Neuronal stem cell (in vitro differentiated cells): ENCODE measurements at places on chromosomes 4 and X.

GRCh38 chr4:141686146-141686775 lies 49.9 kb downstream of the IL15 start:
- H3K4me3 ChIP-seq, result no peak overlapping the region
- no peaks in the 10 kb centered on the region for H3K27me3 ChIP-seq
- no peaks in the 10 kb centered on the region for H3K4me1 ChIP-seq
- no peak for DNase-seq

DNA sequence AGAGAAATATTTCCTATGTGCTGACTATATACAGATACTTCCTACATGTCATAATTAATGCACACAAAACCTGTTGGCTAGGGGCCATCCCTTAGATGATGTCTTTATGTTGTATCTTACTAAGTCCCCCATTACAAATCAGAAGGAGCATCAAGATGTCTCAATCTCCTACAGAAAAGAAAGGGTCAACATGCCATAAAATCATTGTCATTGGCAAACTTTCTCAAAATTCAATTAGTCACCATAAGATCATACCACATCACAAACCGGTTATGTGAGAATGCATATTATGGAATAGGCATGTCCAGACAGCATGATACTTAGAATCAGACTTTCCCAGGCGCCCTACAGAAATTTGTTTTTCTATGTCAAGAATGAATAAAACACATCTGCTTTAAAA lies 175.2 kb upstream of the TET2 start:
- no peak overlapping the region for H3K27ac ChIP-seq
- DNase-seq, result no peak
- no peaks in the 10 kb centered on the region for H3K27me3 ChIP-seq
- no peaks in the 10 kb centered on the region for H3K36me3 ChIP-seq
- H3K4me1 ChIP-seq, result no peaks in the 10 kb centered on the region
- no peak overlapping the region for H3K4me3 ChIP-seq

DNA sequence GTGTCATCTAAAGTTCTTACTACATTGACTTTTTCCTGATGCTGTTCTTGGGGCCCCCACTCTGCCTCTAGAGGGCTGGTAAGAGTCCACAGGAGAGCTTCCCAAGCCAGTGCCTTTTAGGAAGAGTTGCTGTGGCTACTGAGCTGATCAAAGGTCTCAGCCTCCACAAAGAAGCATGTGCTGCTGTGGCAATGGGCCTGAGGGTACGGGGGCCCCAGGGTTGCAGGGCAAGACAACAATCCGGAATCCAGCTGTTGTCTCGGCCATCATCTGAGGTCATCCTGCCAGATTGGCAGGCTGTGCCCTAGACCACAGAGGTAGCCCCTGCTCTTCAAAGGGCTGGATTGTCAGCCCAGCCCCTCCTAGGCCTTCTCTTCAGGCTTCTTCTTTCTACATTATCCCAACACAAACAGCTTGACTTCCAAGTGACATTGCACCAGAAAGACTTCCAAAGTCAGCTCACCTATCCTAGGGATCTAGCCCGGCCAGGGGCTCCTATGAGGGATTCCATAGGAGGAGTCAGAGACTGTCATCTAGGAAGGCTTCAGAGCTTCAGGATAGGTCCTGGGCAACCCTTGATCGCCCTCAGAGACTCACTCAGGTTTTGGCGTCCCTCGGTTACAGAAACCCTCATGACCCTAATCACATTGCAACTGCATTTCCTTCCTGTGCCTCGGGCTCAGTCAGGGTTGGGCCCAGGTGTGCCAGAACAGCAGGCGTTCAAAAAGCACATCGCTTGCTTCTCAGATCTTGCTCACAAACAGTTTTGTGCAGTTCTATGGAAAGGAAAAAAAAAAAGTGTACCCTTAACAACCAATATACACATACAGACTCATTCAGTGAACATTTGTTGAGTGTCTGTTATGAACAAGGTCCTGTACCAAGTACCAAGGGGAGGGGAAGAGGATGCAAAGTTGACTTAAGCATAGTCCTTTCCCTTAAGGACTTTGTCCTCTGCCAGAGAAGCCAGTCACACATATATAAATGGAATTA lies 27.8 kb downstream of the SLC25A5 start:
- no peaks in the 10 kb centered on the region for H3K36me3 ChIP-seq
- H3K27me3 ChIP-seq, result no peaks in the 10 kb centered on the region
- DNase-seq, result no peak

GRCh38 chrX:107603429-107604159 lies 24.7 kb upstream of the PRPS1 start:
- no peaks in the 10 kb centered on the region for H3K27me3 ChIP-seq
- no peak overlapping the region for H3K27ac ChIP-seq
- no peak for DNase-seq
- H3K36me3 ChIP-seq, result no peaks in the 10 kb centered on the region

DNA sequence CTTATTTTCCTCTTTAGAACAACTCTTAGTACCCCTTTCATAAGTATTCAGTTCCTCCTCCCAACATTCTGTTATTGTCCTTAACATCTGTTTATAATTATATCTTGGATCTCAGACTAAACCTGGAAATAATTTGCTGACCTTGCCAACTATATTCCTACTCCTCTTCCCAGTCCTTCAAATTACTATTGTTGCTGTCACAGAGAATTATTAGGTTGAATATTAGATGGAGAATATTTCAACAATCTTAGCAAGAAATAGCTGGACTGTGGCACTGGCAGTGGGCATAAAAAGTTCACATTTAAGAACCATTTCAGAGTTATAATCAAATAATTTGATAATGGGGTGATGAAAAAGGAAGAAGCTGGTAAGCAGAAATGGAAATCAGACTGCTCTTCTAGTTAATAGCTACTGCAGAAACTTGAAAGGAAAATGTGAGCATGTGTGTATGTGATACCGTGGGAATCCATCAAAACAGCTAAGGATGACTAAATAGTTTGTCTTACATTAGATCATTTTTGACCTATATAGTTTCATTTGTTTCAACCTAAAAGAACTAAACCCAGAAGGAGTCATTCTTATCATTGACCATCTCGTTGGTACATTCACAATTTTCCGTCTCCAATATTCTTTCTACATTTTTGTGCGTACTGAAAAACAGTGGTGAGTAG lies 43.3 kb upstream of the PRDM8 start:
- H3K27ac ChIP-seq, result no peak overlapping the region
- no peak overlapping the region for H3K4me3 ChIP-seq
- no peaks in the 10 kb centered on the region for H3K27me3 ChIP-seq
- no peak for DNase-seq
- no peaks in the 10 kb centered on the region for H3K36me3 ChIP-seq

- H3K4me1 ChIP-seq, result peaks cover 10% of the 10 kb centered on the region
- no peak for DNase-seq
- H3K4me3 ChIP-seq, result no peak overlapping the region
- H3K27me3 ChIP-seq, result no peaks in the 10 kb centered on the region
These were observed 6.6 kb downstream of the ABCD1 start for GRCh38 chrX:153731117-153731844.

GRCh38 chr4:3725936-3726870 lies 40.0 kb upstream of the ADRA2C start:
- H3K27me3 ChIP-seq, result no peaks in the 10 kb centered on the region
- no peaks in the 10 kb centered on the region for H3K4me1 ChIP-seq
- H3K27ac ChIP-seq, result no peak overlapping the region
- DNase-seq, result no peak
- H3K4me3 ChIP-seq, result no peak overlapping the region
- H3K36me3 ChIP-seq, result no peaks in the 10 kb centered on the region

GRCh38 chr4:10335050-10335449 lies 122.2 kb downstream of the ZNF518B start:
- no peak overlapping the region for H3K4me3 ChIP-seq
- H3K36me3 ChIP-seq, result no peaks in the 10 kb centered on the region
- peaks cover 4% of the 10 kb centered on the region for H3K4me1 ChIP-seq
- H3K27ac ChIP-seq, result no peak overlapping the region
- H3K27me3 ChIP-seq, result peaks cover 3% of the 10 kb centered on the region
- DNase-seq, result no peak

DNA sequence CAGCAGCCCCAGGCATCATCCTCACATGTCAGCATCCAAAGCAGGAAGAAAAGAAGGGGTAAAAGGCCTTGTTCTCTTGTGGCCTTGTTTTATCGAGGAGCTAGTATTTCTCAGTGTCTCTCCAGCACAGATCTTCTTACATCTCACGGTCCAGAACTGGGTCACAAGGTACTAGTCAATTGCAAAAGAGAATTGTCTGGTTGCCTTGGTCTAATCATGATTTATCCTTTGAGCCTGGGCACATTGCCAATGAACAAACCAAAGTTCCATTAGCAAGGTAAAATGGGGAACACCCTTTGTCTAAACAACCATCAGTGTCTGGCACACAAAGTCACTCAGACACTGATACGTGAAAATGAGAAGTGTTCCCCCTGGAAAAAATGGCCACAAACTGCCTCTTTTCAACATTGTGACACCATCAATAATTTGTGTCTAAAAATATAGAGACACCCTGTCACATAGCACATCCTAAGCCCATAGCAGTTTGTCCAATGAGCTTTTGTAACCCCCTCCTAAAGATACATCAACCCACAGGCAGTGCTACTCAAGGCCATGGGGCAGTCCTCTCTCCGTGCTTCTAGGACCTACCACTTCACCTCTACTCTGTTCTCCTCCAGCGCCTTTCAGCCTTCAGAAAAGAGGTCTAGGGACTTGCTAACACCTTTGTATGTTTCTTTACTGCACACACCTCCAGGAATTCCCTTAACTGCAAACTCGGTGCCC lies 534.4 kb downstream of the MID1IP1 start:
- no peak for DNase-seq
- no peak overlapping the region for H3K27ac ChIP-seq

GRCh38 chr4:107665001-107665400 lies 55.0 kb downstream of the PAPSS1 start:
- no peak for DNase-seq
- H3K27ac ChIP-seq, result no peak overlapping the region
- no peaks in the 10 kb centered on the region for H3K27me3 ChIP-seq
- peaks cover 8% of the 10 kb centered on the region for H3K4me1 ChIP-seq
- H3K4me3 ChIP-seq, result no peak overlapping the region

DNA sequence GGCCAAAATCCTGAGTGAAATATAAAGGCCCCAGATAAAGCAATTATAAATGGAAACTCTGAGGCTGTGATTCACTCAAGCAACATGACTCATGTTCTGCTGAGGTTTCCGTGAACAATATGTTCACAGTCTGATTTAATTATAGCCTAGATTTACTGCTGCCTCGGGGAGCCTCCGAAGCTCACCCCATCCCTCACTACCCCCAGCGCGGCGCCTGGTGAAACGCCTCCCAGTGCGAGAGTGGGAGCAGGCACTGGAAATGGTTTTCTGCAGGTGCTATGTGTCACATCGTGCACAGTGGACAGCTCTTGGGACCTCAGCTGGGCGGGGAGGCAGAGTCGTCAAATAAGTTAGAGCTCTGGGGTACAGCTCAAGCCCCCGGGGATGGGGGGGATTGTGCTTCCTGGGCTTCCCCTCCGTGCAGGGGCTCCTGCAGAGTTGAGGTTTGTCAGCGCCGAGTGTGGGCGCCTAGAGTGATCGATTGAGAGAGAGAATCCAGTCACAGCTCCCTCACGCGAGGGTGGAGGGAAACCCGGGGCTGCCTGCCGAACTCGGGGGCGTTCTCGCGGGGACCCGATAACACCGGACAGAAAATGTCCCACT lies 110.6 kb downstream of the PHKA2 start:
- no peak for DNase-seq
- no peaks in the 10 kb centered on the region for H3K4me1 ChIP-seq
- no peaks in the 10 kb centered on the region for H3K36me3 ChIP-seq
- no peak overlapping the region for H3K27ac ChIP-seq
- no peaks in the 10 kb centered on the region for H3K27me3 ChIP-seq
- no peak overlapping the region for H3K4me3 ChIP-seq

- H3K4me3 ChIP-seq, result no peak overlapping the region
- H3K4me1 ChIP-seq, result peaks cover 3% of the 10 kb centered on the region
- no peak overlapping the region for H3K27ac ChIP-seq
- H3K36me3 ChIP-seq, result peaks cover 22% of the 10 kb centered on the region
- no peaks in the 10 kb centered on the region for H3K27me3 ChIP-seq
These were observed 3.6 kb downstream of the MECP2 start for GRCh38 chrX:154093965-154094364.

DNA sequence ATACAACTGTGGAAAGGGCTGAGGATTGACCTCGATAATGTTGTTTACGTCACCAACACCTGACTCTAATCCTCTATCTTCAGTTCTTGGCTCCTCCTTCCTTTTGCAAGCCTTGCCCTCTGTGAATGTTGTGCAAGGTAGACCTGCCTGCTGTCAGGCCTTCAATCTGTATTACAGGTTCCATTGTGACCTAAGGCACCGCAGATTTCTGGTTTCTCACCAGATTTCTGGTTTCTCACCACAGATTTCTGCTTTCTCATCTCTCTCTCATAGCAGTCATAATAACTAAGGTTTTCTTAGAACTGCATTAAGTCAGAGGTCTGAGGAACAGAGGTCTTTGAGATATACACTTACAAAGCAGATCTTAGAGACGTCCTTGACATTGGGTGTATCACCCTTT lies 51.5 kb upstream of the ETNPPL start:
- DNase-seq, result no peak
- no peaks in the 10 kb centered on the region for H3K36me3 ChIP-seq
- H3K27me3 ChIP-seq, result no peaks in the 10 kb centered on the region
- no peak overlapping the region for H3K27ac ChIP-seq
- H3K4me3 ChIP-seq, result no peak overlapping the region

GRCh38 chrX:150536455-150537116 lies 31.8 kb upstream of the MTM1 start:
- no peaks in the 10 kb centered on the region for H3K36me3 ChIP-seq
- H3K4me1 ChIP-seq, result no peaks in the 10 kb centered on the region
- H3K4me3 ChIP-seq, result no peak overlapping the region
- H3K27me3 ChIP-seq, result no peaks in the 10 kb centered on the region
- H3K27ac ChIP-seq, result no peak overlapping the region

- H3K4me1 ChIP-seq, result no peaks in the 10 kb centered on the region
- H3K27ac ChIP-seq, result no peak overlapping the region
- H3K36me3 ChIP-seq, result no peaks in the 10 kb centered on the region
- H3K4me3 ChIP-seq, result no peak overlapping the region
These were observed 121.4 kb downstream of the RNF150 start for GRCh38 chr4:141011901-141012315.

DNA sequence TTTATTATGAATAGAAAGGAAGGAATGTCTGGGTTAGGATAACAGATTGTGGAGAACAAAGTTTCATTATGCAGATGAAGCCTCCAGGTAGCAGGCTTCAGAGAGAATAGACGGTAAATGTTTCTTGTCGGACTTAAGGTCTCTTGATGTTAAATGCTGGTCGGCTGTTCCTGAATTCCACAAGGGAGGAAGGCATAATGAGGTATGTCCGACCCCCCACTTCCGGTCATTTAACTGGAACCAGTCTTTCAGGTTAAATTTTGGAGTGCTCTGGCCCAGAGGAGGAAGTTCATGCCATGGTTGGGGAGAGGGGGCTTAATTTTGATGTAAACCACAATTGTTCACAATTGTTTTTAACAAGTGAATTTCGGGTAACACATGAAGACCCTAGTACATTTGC lies 158.1 kb upstream of the VCX3A start:
- H3K27ac ChIP-seq, result no peak overlapping the region
- no peak overlapping the region for H3K4me3 ChIP-seq
- peaks cover 2% of the 10 kb centered on the region for H3K4me1 ChIP-seq
- DNase-seq, result no peak

- no peak overlapping the region for H3K4me3 ChIP-seq
- no peaks in the 10 kb centered on the region for H3K36me3 ChIP-seq
- no peak overlapping the region for H3K27ac ChIP-seq
- H3K4me1 ChIP-seq, result no peaks in the 10 kb centered on the region
- no peaks in the 10 kb centered on the region for H3K27me3 ChIP-seq
- DNase-seq, result no peak
These were observed 1267.3 kb downstream of the PCDH19 start for GRCh38 chrX:99142745-99143144.
